ENCODE measurements at places on chromosomes 1 and 21.

DNA sequence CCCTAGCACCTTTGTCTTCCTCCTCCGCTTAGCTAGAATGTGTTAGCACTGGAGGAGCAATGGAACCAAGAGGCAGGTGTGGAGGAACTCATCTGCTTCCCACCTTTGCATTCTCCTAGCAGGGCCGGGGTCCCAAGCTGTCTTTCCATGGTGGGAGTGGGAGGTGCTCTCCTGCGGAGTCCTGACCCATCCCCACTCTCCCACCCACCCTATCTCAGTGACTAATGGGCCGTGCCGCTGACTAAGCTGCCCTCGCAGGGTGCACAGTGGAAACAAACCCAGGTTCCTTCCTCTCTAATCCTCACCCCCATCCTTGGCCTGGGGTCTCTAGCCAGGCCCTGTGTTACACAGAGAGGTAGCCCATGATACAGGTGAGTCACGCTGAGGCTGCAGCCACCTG lies 177.5 kb downstream of the HIVEP3 start:
- no peak for DNase-seq

GRCh38 chr1:212666116-212666775 lies 33.4 kb downstream of the BATF3 start:
- DNase-seq, result no peak

- no peak for DNase-seq
Measured at GRCh38 chr1:204598319-204598969, 82.2 kb downstream of the MDM4 start.

- no peak for DNase-seq
Measured at GRCh38 chr1:67162954-67163353, 3.3 kb upstream of the IL23R start.

DNA sequence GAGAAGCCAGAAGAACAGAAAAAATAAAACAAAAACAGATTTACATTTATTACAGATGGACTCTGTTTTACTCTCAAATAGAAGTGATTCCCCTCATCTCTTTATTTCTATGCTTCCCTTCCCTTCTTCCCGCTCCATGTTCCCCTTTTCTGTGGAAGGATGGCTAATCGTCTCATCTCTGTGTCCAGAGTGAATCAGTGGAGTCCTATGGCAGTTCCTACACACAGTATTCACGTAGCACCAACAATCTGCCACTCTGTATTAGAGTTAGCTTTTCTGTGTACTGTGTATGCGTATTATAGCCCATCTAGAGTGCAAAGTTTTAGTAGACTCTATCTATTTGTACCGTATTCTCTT lies 6.8 kb upstream of the ERO1B start:
- no peak for DNase-seq

DNA sequence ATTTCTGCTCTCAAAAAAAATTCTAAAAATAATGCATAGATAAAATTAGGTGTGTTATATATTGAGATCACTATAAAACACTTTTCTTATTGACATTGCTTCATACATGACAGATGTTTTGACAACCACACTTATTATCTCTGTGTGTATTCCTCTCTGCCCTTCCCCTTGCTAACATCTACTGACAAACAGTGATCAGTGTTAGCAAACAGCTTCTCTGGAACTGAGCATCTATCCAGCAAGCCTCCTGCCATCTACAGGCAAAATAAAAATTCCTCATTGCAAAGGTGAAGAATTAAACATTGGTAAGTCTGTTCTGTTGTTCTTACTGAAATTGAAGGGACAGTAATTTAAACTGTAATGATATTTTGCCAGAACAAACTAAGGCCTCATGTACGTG lies 2153.9 kb downstream of the NCAM2 start:
- DNase-seq, result no peak

GRCh38 chr1:109371341-109371739 lies 26.4 kb downstream of the SORT1 start:
- DNase-seq, result peak; percentile 14

- DNase-seq, result no peak
Measured at GRCh38 chr1:54610048-54610447, 13.3 kb downstream of the FAM151A start.

GRCh38 chr1:212482637-212483441 lies 50.1 kb downstream of the NENF start:
- no peak for DNase-seq

DNA sequence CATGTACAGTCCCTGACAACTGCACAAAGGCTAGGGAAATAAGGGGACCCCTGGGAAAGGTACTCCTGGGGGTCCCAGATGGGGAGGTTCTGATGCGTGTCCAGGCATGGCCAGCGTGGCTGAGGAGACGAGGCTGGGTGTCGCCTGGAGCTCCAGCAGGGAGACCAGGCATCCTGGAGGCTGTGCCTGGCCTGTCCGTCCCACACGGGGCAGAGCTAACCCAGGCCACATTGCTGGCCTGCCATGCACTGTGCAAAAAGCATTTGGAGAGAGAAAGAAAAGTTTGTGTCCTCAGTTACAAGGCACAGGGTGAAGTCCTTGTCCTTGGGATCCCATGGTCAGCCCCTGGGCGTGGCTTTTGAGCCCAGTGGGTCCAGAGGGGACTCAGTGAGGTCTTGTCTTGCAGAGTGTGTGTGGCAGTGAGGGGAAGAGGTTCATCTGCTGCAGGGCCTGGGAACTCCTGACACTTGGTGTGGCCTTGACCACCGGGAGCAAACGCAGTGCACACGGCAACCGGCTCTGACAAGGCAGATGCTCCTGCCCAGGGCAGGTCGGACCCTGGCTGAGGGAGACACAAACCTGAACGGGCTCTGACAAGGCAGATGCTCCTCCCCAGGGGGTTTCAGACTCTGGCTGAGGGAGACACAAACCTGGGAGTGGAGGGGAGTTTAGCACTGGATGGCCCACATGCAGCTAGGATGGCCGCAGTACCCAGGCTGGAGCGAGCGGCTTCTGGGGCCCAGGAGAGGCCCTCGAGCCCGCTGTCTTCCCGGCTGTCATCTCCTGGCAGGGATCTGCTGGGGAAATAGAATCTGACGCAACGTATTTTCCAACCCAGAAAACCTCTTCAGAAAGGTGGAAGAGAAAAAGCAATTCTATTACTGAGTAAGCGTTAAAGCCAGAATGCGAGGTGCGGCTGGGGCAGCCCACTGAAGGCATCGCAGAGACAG lies 37.3 kb upstream of the COL18A1 start:
- no peak for DNase-seq

- DNase-seq, result no peak
Measured at GRCh38 chr1:82153272-82153629, 352.5 kb downstream of the ADGRL2 start.

GRCh38 chr1:108072776-108073175 lies 107.8 kb upstream of the VAV3 start:
- DNase-seq, result no peak

DNA sequence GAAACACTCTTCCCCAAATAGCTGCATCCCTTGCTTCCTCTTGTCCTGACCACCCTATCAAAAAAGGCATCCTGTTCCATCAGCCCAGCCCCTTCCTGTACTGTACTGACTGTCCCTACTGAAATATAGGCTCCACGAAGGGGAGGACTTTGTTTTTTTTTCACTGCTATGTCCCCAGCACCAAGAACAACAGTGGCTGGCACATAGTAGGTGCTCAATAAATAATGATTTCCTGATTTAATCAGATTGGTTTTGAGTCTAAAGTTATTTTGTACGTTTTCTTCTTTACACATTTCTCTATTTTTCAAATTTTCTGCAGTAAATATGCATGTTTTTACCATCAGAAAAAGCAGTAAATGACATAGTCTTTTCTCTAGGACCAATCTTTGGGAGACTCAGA lies 73.9 kb downstream of the CD58 start:
- DNase-seq, result no peak

GRCh38 chr1:43367026-43367903 lies 546 bp downstream of the ELOVL1 start:
- DNase-seq, result peak; percentile 58

GRCh38 chr1:219805191-219805590 lies 123.2 kb downstream of the SLC30A10 start:
- DNase-seq, result no peak

DNA sequence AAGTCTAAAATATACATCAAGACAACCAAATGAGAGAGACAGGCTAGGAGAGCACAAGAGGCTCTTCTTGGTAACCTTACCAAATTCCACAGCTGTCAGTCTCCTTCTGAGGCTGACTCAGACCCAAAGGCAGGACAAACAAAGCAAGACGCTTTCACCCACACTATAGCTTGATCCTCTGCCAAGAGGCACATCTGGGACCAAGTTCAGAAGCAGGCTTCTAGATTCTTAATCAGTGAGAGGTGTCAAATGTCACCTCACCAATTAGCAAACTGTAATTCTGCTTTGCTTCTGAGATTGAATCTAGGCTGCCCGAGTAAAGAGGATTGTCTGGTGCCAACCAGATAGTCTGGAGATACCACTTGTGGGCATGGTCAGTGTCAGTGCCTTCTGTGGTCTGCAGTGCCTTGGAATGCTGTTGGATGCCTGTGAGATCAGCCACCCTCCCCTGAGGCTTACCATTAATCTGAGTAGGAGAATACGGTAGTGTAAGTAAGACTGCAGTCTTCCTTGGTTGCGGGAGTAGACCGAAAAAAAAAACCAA lies 151.0 kb downstream of the FMN2 start:
- DNase-seq, result no peak

Measured in stimulated activated CD4-positive, alpha-beta T cell treated with anti-CD3 and anti-CD28 coated beads, Interleukin-12 subunit alpha, Interleukin-12 subunit beta, amount 100 ng/mL, for 48 hours (primary cell).